ENCODE measurements at places on chromosomes 3 and 15.

- no peak overlapping the region for H3K27ac ChIP-seq
- H3K4me1 ChIP-seq, result no peaks in the 10 kb centered on the region
- DNase-seq, result no peak
- H3K27me3 ChIP-seq, result peaks cover 7% of the 10 kb centered on the region
- no peaks in the 10 kb centered on the region for H3K36me3 ChIP-seq
Measured at GRCh38 chr3:67979342-67979741, 324.9 kb upstream of the SUCLG2 start.

DNA sequence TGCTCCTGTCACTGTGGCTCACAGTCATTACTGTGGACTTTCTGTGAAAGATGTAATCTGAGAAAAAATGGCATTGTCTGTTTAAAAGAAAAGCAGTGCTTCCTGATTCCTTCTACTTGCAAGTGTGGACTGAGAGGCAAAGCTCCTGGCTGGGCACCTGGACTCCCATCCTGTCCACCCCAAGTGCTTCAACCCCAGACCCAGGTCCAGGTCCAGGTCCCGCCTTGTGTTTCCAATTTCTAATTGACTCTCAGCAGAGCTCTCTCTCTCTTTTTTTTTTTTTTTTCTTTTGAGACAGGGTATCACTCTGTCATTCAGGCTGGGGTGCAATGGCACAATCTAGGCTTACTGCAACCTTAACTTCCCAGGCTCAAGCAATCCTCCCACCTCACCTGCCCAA, 94.9 kb downstream of the ATP10A start:
- peaks cover 36% of the 10 kb centered on the region for H3K36me3 ChIP-seq
- no peak overlapping the region for H3K4me3 ChIP-seq
- H3K27ac ChIP-seq, result peak overlapping the region; percentile 59
- peaks cover 82% of the 10 kb centered on the region for H3K4me1 ChIP-seq

DNA sequence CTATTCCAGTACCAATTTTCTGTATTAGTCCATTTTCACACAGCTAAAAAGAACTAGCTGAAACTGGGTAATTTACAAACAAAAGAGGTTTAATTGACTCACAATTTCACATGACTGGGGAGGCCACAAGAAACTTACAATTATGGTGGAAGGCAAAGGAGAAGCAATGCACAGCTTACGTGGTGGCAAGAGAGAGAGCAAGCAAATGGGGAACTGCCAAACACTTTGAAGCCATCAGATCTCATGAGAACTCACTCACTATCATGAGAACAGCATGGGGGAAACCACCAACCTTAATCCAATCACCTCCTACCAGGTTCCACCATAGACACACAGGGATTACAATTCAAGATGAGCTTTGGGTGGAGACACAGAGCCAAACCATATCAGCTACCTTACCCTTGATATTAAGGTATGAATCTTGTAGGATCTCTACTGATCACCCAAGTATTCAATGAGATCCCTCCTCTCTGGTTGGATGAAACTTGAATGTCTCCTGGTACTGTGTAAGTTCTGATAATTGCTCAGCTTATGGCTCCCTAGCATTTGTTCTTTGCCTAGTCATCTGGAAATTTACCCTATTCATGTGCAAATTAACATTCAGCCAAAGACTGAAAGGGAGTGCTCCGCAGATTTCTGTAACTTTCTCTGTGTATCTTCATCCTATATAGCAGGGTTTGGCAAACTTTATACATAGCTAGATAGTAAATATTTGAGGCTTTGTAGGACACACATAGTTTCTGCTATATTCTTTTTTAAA, 38.9 kb downstream of the MYL3 start:
- no peaks in the 10 kb centered on the region for H3K4me1 ChIP-seq
- H3K27me3 ChIP-seq, result peaks cover 27% of the 10 kb centered on the region
- no peak for DNase-seq
- no peak overlapping the region for H3K4me3 ChIP-seq

GRCh38 chr3:25508901-25509300, 80.8 kb downstream of the RARB start:
- H3K27ac ChIP-seq, result peak overlapping the region; percentile 70
- DNase-seq, result no peak
- H3K36me3 ChIP-seq, result peaks cover 3% of the 10 kb centered on the region

DNA sequence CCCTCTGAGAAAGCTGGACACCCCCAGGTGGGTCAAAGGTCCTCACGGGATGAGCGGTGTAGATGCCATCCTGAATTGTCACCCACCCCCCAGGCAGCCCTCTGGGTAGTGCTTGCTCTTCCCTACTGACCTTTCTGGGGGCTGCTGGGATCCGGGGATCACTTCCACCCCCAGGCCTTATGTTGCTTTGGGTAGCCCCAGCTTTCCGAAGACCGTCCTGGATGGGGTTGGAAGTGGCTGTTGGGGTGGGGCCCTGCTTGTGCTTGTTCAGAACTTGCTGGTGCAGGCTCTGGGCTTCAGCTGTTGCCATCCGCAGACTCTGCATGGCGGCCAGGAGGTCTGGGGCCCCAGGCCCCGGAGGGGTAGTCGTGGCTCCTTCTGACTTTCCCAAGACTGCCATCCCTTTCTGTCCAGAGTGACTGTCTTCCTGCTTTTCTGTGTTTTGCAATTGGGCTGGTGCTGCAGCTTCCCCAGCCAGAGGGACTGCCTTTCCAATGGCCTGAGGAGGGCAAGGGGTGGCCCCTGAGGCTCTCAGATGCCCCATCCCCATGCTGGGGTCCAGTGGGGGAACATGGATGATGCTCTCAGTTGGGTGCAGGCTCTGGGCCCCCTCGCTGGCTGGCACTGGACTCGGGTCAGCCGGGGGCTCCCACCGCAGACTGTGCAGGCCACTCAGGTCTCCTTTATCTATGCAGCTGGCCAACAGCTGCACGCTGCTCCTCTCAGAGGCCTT, 6.3 kb downstream of the XIRP1 start:
- H3K4me1 ChIP-seq, result peaks cover 7% of the 10 kb centered on the region
- no peak overlapping the region for H3K4me3 ChIP-seq
- peak; percentile 50 for DNase-seq
- no peaks in the 10 kb centered on the region for H3K36me3 ChIP-seq
- H3K27me3 ChIP-seq, result no peaks in the 10 kb centered on the region

- H3K36me3 ChIP-seq, result peaks cover 4% of the 10 kb centered on the region
- H3K4me3 ChIP-seq, result no peak overlapping the region
- H3K4me1 ChIP-seq, result peaks cover 89% of the 10 kb centered on the region
- H3K27ac ChIP-seq, result peak overlapping the region; percentile 88
- no peaks in the 10 kb centered on the region for H3K27me3 ChIP-seq
Measured at GRCh38 chr3:71441217-71441924, 142.2 kb downstream of the FOXP1 start.

- no peak overlapping the region for H3K27ac ChIP-seq
- H3K4me1 ChIP-seq, result peaks cover 17% of the 10 kb centered on the region
- peaks cover 2% of the 10 kb centered on the region for H3K27me3 ChIP-seq
- H3K36me3 ChIP-seq, result peaks cover 3% of the 10 kb centered on the region
Measured at GRCh38 chr3:101204246-101204645, 116.1 kb downstream of the IMPG2 start.

GRCh38 chr3:127678315-127678599, 5.5 kb downstream of the ABTB1 start:
- peaks cover 5% of the 10 kb centered on the region for H3K36me3 ChIP-seq
- H3K27ac ChIP-seq, result no peak overlapping the region
- H3K4me3 ChIP-seq, result no peak overlapping the region
- no peaks in the 10 kb centered on the region for H3K27me3 ChIP-seq

DNA sequence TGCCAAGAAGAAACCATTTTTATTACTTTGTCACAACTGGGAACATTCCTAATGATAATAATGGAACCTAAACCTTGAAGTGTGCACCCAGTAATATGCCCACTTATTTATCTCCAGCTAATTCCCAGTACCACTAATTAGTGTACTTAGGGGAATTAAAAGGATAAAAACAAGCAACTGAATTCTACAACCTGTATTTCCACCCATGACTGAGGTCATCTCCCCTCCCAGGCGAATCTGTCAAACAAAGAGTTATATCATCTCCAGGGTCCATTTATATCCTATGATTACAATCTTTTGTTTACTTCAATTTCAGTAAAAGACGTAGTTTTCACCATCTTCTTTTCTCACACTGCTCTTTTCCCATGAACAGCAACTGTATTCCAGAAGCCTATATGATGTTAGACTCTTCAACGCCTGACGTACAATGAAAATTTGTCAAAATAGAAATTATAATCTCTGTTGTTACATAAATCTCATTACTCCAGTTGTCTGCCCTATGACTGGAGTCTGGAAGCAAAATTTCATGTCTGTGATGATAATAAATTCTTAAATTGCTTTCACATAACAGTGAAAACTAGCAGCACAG, 177.6 kb downstream of the GOLIM4 start:
- no peaks in the 10 kb centered on the region for H3K36me3 ChIP-seq
- peaks cover 28% of the 10 kb centered on the region for H3K27me3 ChIP-seq
- H3K4me1 ChIP-seq, result no peaks in the 10 kb centered on the region

- peaks cover 67% of the 10 kb centered on the region for H3K27me3 ChIP-seq
- H3K36me3 ChIP-seq, result no peaks in the 10 kb centered on the region
- DNase-seq, result no peak
- H3K4me1 ChIP-seq, result peaks cover 12% of the 10 kb centered on the region
- no peak overlapping the region for H3K4me3 ChIP-seq
Measured at GRCh38 chr15:89379818-89380217, 45.2 kb upstream of the POLG start.

DNA sequence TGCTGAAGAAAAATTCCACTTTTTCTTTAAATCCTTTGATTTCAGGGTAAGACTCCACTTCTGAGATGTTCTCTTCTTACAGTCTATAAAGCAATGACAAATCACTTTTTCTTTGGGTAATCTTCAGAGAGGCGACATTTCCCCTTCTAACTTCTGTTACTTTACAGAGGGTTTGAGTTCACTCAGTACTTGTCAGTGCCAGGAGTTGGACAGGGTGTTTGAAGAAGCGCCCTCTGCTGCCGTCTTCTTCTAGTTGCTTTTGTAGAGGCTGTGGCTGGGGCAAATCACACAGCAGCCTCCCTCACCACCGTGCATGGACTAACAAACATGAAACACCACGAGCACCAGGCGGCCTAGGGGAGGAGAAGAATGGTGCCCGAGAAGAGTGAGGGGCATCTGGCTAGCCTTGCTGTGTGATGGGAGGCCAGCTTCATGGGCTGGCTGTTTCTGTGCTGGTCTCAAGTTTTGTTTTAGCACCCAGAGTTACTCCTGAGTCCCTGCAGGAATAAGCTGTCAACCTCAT, at the start of gene CD80:
CD80 (minus strand) TSS at position 174 of the 523 bp plus-strand sequence. CDS start 1,886 bp downstream, outside the sequence.
- no peak within 1 kb of the TSS for H3K4me3 ChIP-seq
- no peaks in the 10 kb centered on the region for H3K27me3 ChIP-seq
- DNase-seq, result no peak
- no peak within 1 kb of the TSS for H3K27ac ChIP-seq
- H3K4me1 ChIP-seq, result peaks cover 3% of the 10 kb centered on the region

GRCh38 chr3:196047391-196048030, 34.4 kb downstream of the TFRC start:
- no peak for DNase-seq
- no peak overlapping the region for H3K4me3 ChIP-seq
- no peak overlapping the region for H3K27ac ChIP-seq
- no peaks in the 10 kb centered on the region for H3K27me3 ChIP-seq
- peaks cover 14% of the 10 kb centered on the region for H3K36me3 ChIP-seq

DNA sequence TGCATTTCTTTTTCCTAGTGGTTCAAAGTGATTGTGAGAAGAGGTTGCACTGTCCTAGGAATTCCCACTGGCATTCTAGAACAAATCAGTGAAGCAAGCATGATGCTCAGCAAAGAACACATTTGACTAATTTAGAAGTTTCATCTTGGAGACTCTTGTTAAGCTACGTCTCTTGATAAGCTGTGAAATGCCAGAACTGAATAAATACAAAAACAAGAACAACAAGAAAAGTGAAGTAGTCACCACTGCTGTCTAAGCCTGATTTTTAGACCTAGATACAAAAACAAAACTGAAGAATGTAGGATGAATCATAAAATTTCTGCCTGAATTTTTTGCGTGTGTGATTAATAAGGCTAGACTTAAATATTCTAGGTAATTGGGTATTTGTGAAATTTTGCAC, 1162.4 kb downstream of the TUSC7 start:
- no peaks in the 10 kb centered on the region for H3K27me3 ChIP-seq
- H3K36me3 ChIP-seq, result no peaks in the 10 kb centered on the region
- no peak overlapping the region for H3K4me3 ChIP-seq
- H3K27ac ChIP-seq, result no peak overlapping the region
- DNase-seq, result no peak

DNA sequence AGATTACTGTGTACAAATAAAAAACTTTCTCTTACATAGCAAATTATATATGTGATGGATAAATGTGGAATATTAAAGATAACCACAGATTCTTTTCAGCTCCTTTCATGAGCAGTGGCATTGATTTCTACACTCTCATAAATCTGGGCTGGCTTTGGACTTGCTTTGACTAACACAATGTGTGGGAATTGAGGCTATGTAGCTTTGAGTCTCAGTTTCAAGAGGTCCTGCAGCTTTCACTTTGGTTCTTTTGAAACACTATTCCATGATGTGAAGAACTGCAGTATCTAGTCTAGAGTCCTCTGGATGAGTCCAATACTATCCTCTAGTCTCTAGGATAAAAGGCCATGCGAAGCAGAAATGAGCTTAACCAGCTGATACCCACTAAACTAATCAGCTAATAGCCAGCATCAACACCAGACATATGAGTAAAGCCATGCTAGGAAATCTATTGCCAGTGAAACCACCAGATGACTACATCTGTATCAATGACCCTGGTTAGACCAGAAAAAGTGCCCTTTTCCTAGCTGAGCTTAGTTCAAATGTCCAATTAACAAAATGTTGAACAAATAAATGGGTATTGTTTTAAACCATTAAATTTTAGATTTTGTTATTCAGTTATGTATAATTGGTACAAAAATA, 274.9 kb upstream of the ZPLD1 start:
- no peak overlapping the region for H3K4me3 ChIP-seq
- H3K27me3 ChIP-seq, result no peaks in the 10 kb centered on the region
- no peaks in the 10 kb centered on the region for H3K36me3 ChIP-seq
- DNase-seq, result no peak
- H3K27ac ChIP-seq, result no peak overlapping the region

DNA sequence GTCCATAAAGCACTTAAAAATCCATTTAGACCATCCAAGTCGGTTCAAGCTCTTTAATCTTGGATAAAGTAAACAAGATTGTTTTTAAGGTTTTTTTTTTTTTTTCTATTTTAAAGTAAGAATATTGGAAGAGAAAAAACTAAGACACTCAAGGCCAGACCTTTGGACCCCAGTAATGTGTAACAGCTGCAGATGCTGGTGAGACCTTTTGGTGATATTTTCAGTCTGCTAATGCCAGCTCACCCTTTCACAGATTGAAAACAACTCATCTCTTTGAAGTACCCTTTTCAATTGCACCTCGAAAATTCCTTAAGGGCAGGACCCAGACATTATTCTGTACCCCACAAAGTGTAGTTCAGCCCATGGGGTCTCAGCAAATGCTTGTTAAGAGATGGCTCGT, 260.7 kb upstream of the CTNNB1 start:
- H3K4me1 ChIP-seq, result peaks cover 38% of the 10 kb centered on the region
- no peaks in the 10 kb centered on the region for H3K27me3 ChIP-seq
- H3K4me3 ChIP-seq, result no peak overlapping the region
- H3K27ac ChIP-seq, result peak overlapping the region; percentile 90
- no peaks in the 10 kb centered on the region for H3K36me3 ChIP-seq

All from chondrocyte (in vitro differentiated cells).